ENCODE measurements at places on chromosomes 11 and 22.

- no peak for DNase-seq
Observed at GRCh38 chr11:96136613-96137298, 206.2 kb downstream of the MAML2 start.

GRCh38 chr11:59558270-59558643 is 46.9 kb downstream of the OR4D9 start:
- no peak for DNase-seq

DNA sequence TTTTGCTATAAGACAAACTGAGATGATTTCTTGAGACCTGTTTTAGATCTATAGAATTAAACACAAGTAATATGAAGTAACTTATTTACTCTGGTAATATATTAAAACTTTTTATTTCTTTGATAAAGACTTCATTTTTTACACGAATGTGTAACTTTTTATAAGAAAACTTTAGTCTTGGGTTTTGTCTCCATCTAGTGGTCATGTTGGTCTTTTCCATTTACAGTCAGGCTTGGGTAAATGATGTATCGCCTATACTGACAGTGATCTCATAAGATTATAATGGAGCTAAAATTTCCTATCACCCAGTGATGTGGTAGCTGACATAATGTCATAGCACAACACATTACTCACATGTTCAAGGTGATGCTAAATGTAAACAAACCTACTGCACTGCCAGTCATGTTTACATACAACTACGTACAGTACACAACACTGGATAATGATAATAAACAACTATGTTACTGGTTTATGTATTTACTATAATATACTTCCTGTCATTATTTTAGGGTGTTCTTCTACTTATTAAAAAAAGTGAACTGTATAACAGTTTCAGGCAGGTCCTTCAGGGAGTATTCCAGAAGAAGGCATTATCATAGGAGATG is 7.5 kb upstream of the C11orf97 start:
- DNase-seq, result peak; percentile 71

GRCh38 chr11:132430429-132431062 is 1060.1 kb downstream of the NTM start:
- no peak for DNase-seq

DNA sequence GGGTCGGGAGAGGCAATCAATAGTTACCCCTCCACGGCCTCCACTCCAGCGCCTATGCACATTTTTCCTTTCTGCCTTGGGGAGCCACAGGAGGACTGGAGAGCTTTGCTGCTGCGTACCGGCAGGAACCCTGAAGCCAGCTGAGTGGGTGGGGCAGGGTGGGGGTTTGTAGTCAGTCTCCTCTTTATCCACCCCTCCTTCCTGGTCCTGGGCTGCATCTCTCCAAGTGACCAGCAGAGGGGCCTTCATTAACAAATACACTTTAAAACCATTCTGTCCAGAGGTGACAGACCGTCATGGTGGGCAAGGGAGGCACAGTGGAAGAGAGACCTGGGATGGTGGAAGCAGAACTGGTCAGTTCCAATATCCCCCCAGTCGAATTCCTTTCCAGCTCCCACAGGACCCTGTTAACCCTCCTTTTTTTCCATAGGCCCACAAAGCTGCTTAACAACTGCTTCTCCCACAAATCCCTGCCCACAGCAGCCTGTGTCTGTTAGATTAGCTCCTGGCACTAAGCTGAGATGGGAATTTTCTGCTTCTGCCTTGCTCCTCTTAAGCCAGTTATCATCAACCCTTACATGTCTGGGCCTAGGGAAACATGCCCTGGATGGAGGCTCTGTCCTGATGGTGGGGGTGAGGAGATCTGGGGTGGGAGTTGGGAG is 3.9 kb upstream of the ABCG4 start:
- peak; percentile 44 for DNase-seq

GRCh38 chr11:82988936-82989627 is 82.6 kb downstream of the RAB30 start:
- DNase-seq, result no peak

Data from CD4-positive, alpha-beta T cell treated with Interleukin-17A for 1 hour (primary cell).